Hematopoietic multipotent progenitor cell treated with erythropoietin and hydrocortisone succinate and interleukin-3 and kit ligand, for 15 days (in vitro differentiated cells): ENCODE measurements at places on chromosomes 6 and 20.

- no peak for DNase-seq
These were observed 19.5 kb downstream of the PNPLA1 start for GRCh38 chr6:36289281-36289878.

- no peak for DNase-seq
These were observed 164.9 kb upstream of the EPHA7 start for GRCh38 chr6:93584300-93584699.

DNA sequence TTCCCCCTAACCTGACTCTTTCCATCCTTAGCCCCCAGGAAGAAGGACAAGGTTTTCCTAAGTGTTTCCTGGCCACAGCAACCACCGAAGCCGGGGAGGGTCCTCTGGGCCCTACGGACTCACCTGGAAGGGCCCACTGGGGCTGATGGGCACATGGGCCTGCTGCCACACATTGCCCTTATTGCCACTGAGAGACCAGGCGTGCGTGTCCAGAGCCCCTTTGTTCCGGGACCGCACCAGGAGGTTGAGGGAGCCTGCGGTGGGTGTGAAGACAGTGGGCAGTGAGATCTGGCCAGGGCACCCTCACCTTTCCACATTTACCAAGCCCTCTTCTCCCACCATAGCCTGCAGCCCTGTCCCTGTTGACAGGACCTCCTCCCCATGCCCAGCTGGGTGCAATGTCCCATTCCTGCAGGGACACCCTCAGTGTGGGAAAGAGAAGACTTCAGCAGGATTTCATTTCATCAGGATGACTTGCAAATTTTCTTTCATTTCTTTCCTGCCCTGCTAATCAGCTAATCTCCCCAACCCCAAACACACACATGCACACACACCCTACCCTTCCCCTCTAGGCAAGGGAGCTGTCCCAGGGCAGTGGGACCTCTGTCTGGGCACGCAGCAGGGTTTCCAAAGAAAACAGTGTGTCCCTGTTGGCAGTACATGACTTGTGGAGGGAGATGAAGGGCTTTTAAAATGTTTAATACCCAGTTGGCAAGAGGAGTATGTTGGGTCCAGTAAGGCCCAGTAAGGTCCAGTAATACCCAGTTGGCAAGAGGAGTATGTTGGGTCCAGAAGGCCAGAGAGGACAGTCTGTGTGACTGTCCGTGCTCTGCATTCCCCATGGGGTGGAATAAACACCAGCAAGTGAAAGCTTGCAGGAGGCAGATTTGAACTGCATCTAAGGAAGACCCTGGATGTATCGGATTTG, 59.0 kb downstream of the MDGA1 start:
- peak; percentile 57 for DNase-seq

DNA sequence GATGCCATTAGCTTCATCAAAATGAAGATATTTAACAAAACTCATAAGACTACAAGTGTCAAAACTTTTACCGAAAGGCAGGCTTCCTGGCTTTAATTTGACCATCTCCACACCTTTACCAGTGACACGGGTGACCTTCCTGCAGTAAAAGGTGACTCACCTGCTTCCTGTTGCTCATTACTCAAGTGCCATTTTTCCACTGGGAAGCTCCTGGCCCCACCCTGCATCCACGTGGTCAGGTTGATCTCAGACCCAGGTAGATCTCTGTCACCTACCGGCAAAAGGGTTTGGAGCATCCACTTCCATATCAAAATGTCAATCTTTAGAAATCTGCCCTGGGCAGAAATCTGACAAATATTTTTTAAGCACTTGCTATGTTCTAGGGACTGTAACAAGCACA, 31.9 kb upstream of the CDH4 start:
- no peak for DNase-seq

GRCh38 chr6:16503970-16504415, 257.3 kb downstream of the ATXN1 start:
- no peak for DNase-seq

DNA sequence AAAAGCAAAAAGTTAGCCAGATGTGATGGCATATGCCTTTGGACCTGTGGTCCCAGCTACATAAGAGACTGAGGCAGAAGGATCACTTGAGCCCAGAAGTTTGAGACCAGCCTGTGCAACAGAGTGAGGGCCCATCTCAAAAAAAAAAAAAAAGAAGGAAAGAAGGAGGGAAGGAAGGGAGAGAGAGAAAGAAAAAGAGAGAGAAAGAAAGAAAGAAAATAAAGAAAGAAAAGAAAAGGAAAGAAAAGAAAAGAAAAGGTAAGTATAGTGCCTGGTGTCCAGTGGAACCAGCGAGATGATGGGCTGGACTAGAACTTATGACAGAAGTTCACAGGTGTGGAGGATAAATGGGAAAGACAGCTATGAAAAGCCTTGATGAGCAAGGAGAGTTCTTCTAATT, 100.9 kb downstream of the QRSL1 start:
- DNase-seq = no peak

DNA sequence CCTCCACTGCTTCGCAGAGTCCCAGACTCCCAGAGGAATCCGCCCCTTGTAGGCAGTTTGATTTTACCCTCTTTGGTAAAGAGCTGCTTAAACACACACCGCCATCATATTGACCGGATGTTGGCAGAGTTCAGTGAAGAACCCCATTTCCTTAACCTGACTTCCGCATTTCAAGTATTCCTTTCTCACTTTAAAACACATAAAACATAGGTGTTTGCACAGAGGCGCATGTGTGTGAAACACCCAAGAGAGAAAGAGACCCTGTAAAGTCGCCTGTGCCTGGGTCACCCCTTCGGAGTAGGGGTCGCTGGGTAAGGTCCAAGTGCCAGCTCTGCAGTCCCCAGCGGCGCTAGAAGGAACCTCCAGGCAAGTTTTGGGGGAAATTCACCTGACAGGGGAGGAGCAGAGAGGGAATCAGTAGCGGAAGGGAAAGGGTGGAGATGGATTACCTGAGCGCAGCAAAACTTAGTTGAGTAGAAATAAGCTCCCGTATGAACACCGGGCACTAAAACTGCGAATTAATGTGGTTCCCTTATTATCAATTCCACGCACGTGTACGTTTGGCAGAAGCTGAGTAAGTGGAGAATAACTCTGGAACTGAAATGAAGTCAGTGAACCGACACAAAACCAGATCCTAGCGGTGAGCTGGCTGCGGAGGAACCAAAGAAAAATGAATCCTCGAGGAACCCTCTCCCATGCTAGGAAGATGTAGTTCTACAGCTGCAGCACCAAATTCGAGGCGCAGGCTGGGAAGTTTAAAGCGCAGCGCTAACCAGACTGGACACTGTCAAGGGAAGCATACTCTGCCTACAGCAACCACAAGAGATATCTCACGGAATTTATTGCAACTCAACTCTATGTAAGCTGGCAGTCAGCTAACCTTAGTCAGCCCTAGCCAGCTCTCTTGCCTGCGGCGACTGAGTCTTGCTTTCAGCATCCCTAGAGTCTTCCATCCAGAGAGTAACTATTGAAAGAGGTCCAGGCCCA, 3.5 kb upstream of the HTR1B start:
- no peak for DNase-seq

DNA sequence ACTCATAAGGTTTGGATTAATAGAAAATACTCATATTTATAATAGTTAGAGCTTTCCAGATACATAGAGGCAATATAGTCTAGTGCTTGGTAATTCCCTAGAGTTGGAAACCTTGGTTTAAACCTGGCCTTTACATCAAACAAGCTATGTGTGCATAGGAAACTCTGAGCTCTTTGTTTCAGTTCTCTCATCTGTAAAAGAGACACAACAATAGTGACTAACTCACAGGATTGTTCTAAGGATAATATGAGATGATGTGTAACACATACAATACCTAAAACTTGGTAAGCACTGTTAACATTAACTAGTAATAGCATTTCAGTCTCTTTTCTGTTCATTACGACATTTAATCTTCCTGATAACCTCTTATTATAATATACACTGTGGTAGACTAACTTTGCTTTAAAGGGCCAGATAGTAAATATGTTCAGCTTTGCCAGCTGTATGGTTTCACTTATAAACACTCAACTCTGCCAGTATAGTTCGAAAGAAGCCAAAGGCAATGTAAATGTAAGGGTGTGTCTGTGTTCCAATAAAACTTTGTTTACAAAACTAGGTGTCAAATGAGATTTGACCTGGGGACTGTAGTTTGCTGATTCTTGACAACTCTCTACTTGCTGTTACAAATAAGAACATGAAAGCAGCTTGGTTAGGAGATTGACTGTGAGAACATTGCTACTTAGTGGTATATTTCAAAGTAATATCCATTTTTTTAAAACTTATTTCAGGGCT, 370.6 kb upstream of the FLRT3 start:
- DNase-seq = no peak

DNA sequence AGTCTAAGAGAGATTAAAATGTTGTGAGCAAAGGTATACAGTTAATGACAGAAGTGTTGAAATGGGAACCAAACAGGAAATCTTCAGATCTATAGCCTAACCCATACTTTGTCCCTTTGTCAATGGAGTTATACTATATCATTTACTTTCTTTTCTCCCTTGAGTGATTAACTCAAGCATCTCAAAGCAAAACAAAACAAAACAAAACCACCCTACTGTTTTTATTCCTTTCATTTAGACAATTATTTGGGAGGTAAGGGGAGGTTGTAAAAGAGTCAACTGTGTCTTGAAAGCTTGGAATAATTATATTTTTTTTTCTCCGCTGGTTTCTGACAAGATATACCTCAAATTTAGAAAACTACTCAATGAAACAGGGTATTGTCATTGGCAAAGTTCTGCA, 139.8 kb upstream of the HMGN3 start:
- DNase-seq = no peak

DNA sequence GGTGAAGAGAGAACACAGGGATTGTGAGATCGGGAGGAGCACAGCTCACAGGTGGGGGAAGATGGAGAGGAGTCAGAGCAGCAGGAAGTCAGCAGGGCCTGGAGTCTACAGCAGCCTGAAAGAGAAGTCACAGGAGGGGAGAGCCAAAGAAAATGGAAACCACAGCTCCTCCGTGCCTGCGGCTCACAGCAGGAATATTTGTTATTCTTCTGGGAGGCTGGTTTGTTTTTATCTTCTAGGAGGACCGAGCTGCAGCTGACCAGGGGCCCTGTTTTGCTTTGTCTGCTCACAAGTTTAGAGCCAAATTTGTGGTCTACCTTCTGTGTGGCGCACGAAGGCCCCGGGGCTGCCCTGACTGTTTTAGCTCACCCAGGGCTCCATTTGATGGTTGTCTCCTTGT, 81.8 kb downstream of the CLIC5 start:
- DNase-seq = no peak
